ENCODE measurements at places on chromosomes 1 and 21. TPM values are rescaled to one million over a fixed set of nuclear protein-coding genes. Genes with fewer than 3 reads are reported as not detected.

DNA sequence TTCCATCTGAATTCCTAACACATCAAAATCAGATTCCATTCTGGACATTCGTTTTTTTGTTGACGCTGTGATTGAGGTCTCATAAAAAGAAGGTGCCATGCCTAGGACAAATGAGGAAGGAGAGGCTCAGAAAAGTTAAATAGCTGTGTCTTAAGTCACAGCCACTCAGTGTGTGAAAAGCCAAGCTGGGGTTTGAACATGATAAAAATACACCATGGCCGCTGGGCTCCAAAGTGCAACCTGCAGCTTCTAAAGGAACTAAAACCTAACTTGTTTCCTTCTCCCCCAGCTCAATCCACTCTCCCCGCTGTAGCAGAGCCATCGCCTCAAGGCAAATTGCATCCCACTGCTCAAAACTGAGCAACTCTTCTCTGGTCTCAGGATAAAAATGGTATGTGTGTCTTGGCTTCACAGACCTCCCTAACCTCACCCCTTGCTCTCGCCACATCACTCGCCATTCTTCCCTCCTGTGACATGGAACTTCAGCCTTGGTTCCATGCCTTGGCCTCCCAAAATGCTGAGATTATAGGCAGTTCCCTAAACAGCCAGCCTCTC, 22.1 kb upstream of the FAM20B start:
- DNase-seq: no peak
- no peak overlapping the region for H3K4me3 ChIP-seq
- H3K36me3 ChIP-seq: no peaks in the 10 kb centered on the region
- H3K27ac ChIP-seq: no peak overlapping the region
- no peaks in the 10 kb centered on the region for H3K27me3 ChIP-seq

GRCh38 chr1:206608108-206608698, 4.1 kb downstream of the EIF2D start:
- peaks cover 12% of the 10 kb centered on the region for H3K4me1 ChIP-seq
- peaks cover 8% of the 10 kb centered on the region for H3K36me3 ChIP-seq
- no peak overlapping the region for H3K4me3 ChIP-seq
- no peaks in the 10 kb centered on the region for H3K27me3 ChIP-seq
- H3K27ac ChIP-seq: no peak overlapping the region
- DNase-seq: peak; percentile 45

GRCh38 chr1:46550751-46551231, 656 bp downstream of the KNCN start:
- DNase-seq: no peak
- H3K27me3 ChIP-seq: no peaks in the 10 kb centered on the region
- H3K4me1 ChIP-seq: no peaks in the 10 kb centered on the region
- no peaks in the 10 kb centered on the region for H3K36me3 ChIP-seq

GRCh38 chr21:34650861-34651431, 17.8 kb upstream of the CLIC6 start:
- H3K27ac ChIP-seq: no peak overlapping the region
- H3K27me3 ChIP-seq: no peaks in the 10 kb centered on the region
- no peaks in the 10 kb centered on the region for H3K36me3 ChIP-seq
- no peak for DNase-seq

DNA sequence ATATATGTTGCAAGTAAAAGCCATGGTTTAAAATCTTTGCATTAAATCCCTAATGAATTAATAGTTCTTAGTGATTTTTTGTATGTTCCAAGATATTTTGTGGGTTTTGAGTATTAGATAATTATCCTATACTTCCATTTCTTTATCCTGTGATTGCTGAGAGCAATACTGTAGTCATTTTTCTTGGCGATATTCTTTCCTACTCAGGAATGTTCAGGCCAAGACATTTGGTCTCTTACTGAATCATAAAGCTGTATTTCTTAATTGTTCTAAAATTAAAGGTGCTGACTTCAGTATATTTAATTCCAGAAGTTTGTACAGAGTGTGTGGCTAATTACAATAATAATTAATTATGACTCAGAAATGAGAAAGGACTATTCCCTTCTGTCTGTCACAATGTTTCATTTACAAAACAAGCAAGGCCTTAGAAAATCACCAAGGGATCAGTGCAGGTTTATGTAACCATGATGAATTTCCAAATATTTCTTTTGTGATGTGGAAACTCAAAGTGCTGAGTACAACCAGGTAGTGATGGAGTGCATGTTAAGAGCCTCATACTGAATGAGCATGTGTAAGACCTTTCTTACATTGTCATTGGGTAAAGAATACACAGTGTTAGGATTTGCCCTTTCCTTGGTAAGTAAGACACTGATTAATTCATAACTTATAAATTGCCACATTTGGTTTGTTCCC, 161.2 kb downstream of the HMCN1 start:
- no peaks in the 10 kb centered on the region for H3K4me1 ChIP-seq
- no peaks in the 10 kb centered on the region for H3K36me3 ChIP-seq
- H3K4me3 ChIP-seq: no peak overlapping the region
- H3K27ac ChIP-seq: no peak overlapping the region

DNA sequence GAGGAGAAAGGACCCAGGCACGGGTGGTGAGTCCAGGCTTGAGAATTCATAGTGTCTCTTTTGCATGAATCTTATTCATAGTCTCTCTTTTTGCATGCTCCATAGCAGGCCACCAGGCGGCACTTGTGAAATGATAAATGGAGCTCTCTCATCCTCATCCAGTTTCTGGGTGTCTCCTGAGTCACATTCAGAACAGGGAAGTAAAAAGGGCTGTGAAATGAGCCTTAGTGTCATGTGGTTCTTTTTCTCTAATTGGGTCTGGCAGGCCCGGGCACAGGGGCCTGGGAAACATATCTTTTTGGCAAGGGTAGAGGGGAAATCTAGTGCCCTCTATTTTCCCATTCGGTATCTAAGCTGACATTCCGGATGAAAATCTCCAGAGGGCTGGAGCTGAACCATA, 19.1 kb upstream of the NCF2 start:
- H3K4me1 ChIP-seq: peaks cover 4% of the 10 kb centered on the region
- no peaks in the 10 kb centered on the region for H3K36me3 ChIP-seq
- H3K27me3 ChIP-seq: no peaks in the 10 kb centered on the region
- DNase-seq: peak; percentile 30
- H3K27ac ChIP-seq: no peak overlapping the region

DNA sequence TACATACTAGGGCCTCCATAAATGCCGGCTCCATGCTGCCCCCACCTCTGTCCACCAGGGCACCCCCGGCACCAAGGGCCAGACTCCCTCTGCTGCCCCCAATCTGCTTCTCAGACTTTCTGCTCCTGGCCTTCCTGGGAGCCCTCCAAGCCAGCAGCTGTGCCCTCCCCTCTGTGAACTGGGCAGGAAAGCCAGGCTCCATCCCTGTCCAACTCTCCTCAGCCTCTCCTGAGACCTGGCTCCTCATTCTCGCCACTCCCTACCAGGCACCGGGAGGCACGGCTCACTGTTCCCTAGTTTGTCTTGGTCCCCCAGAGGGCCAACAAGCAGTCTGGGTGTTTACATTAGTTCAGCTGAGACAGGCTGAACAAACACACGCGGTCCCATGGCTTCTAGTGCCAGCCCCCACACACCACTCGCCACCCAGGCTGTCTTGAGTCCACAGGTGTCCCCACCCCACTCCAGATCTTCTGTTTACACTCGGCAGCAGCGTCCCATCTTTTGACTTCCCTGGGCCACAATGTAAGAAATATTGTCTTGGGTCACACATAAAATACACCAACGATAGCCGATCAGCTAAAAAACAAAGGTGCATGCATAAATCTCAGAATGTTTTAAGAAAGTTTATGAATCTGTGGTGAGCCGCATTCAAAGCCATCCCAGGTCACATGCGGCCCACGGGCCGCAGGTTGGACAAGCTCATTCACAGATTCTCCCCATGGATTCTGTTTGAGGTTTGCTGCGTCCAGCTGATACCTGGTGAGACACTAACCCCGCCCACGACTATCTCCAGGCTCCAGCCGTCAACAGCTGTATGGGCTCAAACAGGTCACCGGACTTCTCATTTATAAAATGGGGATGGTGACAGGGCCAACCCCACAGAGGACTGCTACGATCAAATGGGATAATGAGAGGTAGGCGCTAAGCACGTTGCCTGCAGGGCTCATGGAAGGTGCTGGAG, 29.5 kb upstream of the ECE1 start:
- no peaks in the 10 kb centered on the region for H3K36me3 ChIP-seq
- H3K27ac ChIP-seq: peak overlapping the region; percentile 88
- peak; percentile 89 for DNase-seq
- H3K4me3 ChIP-seq: no peak overlapping the region

GRCh38 chr1:49323925-49324540, 547.3 kb upstream of the BEND5 start:
- DNase-seq: no peak
- H3K4me3 ChIP-seq: no peak overlapping the region
- no peaks in the 10 kb centered on the region for H3K27me3 ChIP-seq
- no peaks in the 10 kb centered on the region for H3K36me3 ChIP-seq
- H3K27ac ChIP-seq: no peak overlapping the region

- H3K27me3 ChIP-seq: no peaks in the 10 kb centered on the region
- DNase-seq: no peak
- H3K4me3 ChIP-seq: no peak overlapping the region
- H3K27ac ChIP-seq: no peak overlapping the region
- peaks cover 7% of the 10 kb centered on the region for H3K4me1 ChIP-seq
- peaks cover 7% of the 10 kb centered on the region for H3K36me3 ChIP-seq
Measured at GRCh38 chr21:41428311-41428710, 2.3 kb downstream of the MX1 start.

- no peaks in the 10 kb centered on the region for H3K36me3 ChIP-seq
- H3K27me3 ChIP-seq: no peaks in the 10 kb centered on the region
- no peak overlapping the region for H3K27ac ChIP-seq
- DNase-seq: no peak
Measured at GRCh38 chr21:34037009-34037795, 36.2 kb upstream of the MRPS6 start.

GRCh38 chr1:39722495-39722894, 16.2 kb upstream of the PPIE start:
- DNase-seq: no peak
- no peak overlapping the region for H3K4me3 ChIP-seq
- no peaks in the 10 kb centered on the region for H3K36me3 ChIP-seq
- H3K27ac ChIP-seq: no peak overlapping the region

- no peaks in the 10 kb centered on the region for H3K36me3 ChIP-seq
- no peak overlapping the region for H3K4me3 ChIP-seq
- H3K27ac ChIP-seq: no peak overlapping the region
- no peak for DNase-seq
Measured at GRCh38 chr1:79040424-79041082, 34.0 kb upstream of the ADGRL4 start.

DNA sequence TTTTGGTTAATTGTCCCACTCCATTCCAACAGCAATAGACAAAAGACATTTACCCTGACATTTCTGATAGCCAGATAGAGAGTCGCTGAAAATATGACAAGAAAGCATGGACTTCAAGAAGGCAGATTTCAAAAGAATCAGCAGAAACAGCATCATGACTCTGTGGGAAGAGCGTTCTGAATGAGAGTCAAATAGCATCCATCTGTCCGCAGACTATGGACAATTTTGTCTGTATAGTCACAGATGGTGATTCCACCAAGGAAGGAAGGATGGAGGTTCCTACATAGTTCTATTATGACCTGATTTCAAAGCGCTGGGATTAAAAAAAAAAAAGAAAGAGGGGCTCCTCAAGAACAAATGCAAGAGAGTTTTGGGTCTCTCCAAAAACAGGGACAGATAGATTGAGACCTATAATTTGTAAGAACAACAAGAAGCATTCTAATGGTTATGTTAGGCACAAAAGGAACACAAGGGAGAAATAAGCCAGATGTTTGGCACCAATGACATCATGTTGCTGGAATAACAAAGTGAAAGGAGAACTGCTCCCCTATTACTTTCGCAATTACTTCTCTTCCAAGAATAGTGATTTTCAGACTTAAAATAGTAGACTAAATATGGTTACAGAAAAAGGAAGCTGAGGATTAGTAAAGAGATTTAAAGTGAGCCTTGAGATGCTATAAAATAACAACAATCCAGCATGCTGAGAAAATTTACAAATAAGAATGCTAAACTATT, 28.5 kb downstream of the NIBAN1 start:
- H3K4me1 ChIP-seq: peaks cover 26% of the 10 kb centered on the region
- no peaks in the 10 kb centered on the region for H3K36me3 ChIP-seq
- no peak overlapping the region for H3K27ac ChIP-seq
- DNase-seq: no peak
- H3K4me3 ChIP-seq: no peak overlapping the region

DNA sequence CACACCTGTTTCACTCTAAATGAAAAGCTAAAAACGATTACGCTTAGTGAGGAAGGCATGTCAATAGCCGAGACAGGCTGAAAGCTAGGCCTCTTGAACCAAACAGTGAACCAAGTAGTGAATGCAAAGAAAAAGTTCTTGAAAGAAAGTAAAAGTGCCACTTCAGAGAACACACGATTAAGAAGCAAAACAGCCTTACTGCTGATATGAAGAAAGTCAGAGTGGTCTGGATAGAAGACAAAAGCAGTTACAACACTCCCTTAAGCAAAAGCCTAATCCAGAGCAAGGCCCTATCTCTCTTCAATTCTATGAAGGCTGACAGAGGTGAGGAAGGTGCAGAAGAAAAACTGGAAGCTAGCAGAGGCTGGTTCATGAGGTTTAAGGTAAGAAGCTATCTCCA, 130.7 kb downstream of the SIPA1L2 start:
- H3K4me3 ChIP-seq: no peak overlapping the region
- H3K27ac ChIP-seq: no peak overlapping the region
- H3K27me3 ChIP-seq: no peaks in the 10 kb centered on the region
- no peaks in the 10 kb centered on the region for H3K36me3 ChIP-seq
- no peak for DNase-seq

GRCh38 chr1:181768211-181768929, 285.1 kb downstream of the CACNA1E start:
- no peaks in the 10 kb centered on the region for H3K36me3 ChIP-seq
- H3K4me3 ChIP-seq: no peak overlapping the region
- H3K4me1 ChIP-seq: no peaks in the 10 kb centered on the region
- no peak overlapping the region for H3K27ac ChIP-seq
- DNase-seq: no peak

DNA sequence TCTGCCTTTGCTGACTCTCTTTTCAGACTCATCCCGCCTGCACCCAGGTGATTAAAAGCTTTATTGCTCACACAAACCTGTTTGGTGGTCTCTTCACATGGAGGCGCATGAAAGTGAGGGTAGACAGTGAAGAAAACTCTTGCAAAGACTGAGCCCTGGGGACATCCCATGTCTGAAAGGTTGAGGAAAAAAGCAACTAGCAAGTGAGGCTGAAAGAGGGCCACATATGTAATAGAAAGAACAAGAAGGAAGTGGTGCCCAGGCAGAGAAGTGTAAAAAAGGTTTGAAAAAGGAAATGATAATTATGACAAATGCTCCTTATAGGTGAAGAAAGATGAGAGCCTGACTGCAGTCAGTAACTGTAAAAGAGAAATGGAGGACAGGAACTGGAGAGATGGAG, 115.9 kb upstream of the NEK7 start:
- no peak for DNase-seq
- H3K4me1 ChIP-seq: no peaks in the 10 kb centered on the region
- H3K4me3 ChIP-seq: no peak overlapping the region

Gene TSPAN2
- 4.0 TPM for total RNA-seq

Gene FNDC7
- total RNA-seq: not detected

Gene KCNAB2
- 7.0 TPM for total RNA-seq

Gene SELENBP1
- 52.1 TPM for total RNA-seq

Gene ADAM30
- not detected for total RNA-seq

Measured in body of pancreas (tissue), 4 donors.